ENCODE measurements at places on chromosomes 3 and 15.
A peak's percentile ranks its signal among the peaks of the same experiment; 100 is the strongest.

DNA sequence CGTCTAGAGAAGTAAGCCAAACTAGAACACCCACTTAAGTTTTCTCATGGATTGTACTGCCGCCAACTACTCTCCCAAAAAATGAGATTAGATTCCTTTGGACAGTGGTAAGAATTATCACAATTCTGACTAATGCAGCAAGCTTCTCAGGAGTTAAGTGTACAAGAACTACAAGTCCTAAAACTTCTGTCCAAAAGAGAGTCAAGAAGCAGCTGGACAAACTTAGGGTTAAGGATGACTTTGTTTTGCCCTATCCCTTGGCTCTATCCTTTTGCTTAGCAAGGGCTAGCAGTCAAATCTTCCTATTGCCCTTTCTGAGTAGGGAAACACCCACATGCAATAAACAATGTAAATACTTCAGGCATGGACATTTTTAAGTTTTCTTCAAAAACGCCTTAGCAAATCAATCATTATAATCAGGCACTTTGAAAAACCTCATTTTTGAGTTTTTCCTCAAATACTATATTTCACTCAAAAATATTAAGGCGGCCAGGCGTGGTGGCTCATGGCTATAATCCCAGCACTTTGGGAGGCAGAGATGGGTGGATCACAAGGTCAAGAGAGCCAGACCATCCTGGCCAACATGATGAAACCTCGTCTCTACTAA is 19.5 kb downstream of the RAF1 start:
- no peak for DNase-seq

- DNase-seq = no peak
These were observed 121.5 kb upstream of the ABHD17C start for GRCh38 chr15:80573606-80574005.

DNA sequence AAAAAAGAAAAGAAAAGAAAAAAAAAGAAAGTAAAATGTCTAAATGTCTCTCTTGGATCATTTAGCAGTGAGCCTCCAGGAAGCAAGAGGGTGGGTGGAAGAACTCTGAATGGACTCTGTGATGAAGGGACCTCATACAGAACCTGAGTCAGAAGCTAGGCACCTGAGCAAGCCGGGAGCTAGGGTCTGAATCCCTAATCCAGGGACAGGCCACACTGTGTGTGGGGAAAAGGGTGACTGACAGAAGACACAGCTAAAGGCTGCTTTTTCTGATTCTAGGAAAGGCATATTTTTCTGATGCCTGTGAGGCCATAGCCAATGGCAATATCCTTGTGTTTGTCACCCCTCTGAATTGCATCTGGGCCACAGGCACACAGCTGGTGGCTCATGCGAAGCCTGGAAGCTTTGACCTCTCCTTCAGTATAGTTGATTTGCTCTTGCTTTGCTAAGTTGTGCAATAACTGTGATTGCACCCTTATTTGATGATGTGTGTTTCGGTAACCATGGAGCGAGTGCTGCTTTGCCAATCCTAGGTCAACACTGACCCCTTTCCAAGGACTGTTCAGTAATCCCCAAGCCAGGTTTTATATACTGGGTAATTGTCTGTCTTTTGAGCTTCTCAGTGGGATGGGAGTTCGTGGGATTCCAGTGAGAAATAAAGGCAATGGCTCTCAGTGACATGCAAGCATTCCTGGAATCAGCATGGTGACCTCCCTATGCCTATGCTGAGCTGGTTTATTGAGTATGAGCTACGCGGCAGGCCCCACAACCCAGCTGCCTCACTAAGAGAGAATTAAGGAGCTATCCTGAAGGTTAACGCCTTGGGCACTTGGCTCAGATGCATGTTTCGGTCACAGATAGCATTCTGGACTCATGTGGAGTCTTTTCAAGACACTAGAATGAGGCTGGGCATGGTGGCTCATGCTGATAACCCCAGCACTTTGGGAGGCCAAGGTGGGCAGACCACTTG is 49.0 kb upstream of the OSBPL11 start:
- no peak for DNase-seq

DNA sequence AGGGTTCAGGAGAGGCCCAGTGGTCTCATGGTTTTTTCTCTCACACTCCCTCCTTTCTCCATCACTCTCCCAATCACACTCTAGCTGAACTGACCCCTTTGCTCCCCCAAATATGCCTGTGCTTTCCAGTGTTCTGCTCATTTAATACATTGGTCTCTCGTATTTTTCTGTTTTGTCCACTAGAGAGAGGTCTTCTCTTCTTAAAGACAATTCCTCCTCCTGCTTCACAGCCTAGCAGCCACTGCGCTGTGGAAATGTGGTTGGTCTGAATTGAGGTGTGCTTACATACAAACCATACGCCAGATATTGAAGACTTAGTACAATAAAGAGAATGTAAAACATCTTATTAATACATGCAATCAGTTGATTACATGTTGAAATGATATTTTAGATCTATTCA is 60.6 kb upstream of the XCR1 start:
- no peak for DNase-seq

DNA sequence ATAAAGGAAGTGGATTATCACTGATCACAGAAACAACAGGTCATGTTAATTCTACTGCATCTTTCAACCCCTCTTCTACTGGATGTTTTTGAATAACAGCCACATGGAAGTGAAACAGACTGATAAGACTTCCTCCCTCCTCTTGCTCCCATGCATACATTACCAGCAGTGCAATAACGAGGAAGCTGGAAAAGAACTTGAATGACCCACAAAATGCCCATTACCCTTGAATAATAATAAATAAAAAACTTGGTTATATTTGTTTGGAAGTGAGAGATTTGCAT is 51.6 kb downstream of the RARB start:
- DNase-seq = no peak

DNA sequence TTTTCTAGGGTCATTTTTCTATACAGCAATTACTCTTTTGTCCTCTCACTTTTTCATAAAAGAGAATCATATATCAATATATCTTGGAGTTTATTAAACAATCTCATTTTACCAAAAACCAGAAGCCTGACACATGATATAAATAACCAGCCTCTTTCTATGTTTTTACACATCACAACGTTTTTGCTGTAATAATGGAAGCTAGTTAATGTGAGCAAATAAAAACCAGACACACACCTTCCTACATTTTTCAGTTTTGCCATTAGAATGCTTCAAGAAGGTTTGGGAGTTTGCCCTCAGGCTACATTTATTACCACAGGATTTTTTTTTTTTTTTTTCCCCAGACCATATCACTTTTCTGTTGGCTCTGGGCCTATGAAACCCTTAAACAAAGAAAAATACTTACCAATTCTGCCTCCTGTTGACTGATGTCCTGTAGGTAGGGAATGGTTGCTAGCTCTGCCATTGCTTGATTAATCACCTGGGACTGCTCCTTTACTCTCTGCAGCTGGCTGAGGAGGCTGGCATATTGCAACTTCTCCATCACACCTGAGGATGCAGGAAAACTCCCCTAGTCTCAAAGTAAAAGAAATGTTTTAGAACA is 165.5 kb downstream of the ECT2 start:
- no peak for DNase-seq

DNA sequence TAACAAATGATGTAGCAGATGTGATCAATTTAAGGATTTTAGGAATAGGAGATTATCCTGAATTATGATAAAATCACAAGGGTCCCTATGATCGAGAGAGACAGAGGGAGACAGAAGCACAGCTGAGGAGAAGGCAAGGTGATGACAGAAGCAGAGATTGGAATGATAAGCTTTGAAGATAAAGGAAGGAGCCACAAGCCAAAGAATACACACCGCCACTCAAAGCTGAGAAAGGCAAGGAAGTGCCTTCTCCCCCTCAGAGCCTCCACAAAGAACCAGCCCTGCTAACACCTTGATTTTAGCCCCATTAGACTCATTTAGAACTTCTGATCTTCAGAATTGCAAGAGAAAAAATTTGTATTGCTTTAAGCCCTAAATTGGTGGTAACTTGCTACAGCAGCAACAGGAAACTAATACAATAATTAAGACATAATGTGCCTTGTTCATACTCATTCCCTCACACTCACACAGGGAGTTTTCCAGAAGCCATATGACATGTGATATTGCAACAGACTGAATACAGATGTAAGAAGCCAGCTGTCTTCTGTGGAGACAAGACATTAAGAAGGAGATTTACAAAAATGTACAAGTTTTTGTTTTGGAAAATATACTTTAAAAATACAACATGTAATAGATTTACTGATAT is 38.2 kb downstream of the TRANK1 start:
- no peak for DNase-seq

- no peak for DNase-seq
These were observed 89.7 kb upstream of the GK5 start for GRCh38 chr3:142315083-142315482.

GRCh38 chr3:87136066-87136596 is 91.0 kb upstream of the CHMP2B start:
- no peak for DNase-seq

GRCh38 chr15:81097116-81097889 is 36.8 kb upstream of the CFAP161 start:
- no peak for DNase-seq

- DNase-seq = no peak
These were observed 241.9 kb upstream of the TOPAZ1 start for GRCh38 chr3:43999728-44000319.

GRCh38 chr3:45552794-45553371 is 41.7 kb upstream of the LIMD1 start:
- DNase-seq = no peak

DNA sequence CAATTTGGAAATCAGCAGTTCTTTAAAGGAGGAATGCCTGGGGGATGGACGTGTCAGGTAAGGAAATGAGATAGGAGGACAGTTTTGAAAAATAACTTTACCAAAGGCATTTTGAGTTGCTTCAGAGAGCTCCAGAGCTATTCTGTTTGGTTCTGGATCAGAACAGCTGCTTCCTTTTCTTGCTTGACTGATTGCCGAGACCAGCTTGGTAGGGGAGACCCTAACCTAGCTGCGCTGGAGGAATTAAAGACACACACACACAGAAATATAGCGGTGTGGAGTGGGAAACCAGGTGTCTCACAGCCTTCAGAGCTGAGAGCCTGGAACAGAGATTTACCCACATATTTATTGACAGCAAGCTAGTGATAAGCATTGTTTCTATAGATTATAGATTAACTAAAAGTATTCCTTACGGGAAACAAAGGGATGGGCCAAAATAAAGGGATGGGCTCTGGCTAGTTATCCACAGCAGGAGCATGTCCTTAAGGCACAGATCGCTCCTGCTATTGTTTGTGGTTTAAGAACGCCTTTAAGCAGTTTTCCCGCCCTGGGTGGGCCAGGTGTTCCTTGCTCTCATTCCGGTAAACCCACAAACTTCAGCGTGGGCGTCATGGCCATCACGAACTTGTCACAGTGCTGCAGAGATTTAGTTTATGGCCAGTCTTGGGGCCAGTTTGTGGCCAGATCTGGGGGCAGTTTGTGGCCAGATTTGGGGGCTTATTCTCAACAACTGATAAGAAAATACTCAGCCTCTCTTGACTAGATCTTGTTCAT is 556.0 kb downstream of the ROBO1 start:
- no peak for DNase-seq

DNA sequence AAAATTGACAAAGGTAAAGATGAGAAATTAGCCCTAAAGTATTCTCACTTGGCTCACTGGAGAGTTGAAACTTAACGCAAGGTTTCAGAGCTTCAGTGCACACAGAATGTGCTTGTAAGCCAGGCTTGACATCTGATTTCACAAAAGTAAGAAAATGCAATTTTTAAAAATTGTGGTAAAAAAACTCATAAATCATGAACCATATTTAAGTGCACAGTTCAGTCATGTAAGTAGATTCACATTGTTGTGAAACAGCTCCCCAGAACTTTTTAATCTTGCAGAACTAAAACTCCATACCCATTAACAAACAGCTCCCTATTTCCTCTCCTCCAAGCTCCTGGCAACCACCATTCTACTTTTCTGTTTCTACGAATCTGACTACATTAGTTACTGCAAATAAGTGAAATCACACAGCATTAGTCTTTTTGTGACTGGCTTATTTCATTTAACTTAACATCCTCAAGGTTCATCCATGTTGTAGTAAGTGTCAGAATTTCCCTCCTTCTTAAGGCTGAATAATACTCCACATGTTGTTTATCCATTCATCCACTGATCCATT is 14.5 kb downstream of the RTP3 start:
- DNase-seq = no peak

GRCh38 chr15:64148168-64148567 is 3.4 kb upstream of the SNX22 start:
- DNase-seq = no peak

DNA sequence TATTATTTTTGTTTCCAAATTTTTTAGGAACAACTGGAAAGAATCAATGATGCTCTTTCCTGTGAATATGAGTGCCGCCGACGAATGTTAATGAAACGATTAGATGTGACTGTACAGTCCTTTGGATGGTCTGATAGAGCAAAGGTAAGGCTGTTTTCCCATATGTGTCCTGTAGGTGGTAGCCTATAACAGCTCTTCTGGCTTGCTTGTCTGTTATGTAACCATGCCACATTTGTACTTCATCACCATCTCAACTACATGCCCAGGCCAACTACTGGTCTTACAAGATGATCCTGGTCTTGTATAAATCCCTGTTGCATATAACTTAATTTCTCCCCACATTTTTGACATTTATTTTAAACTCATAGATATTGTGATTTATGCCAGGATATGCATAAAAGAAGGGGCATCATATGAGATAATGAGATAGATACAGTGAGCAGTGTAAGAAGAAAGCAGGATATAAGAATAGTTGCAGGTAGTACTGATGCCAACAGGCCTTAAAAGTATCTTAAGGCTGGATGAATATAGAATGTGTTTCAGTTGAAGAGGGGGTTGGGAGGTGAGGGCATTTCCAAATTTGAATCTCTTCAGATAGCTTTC is 20.3 kb downstream of the FAM98B start:
- no peak for DNase-seq

- DNase-seq = no peak
These were observed 77.5 kb upstream of the IL12A start for GRCh38 chr3:159910991-159911663.

- no peak for DNase-seq
These were observed 52.4 kb downstream of the COPS2 start for GRCh38 chr15:49103002-49103401.

GRCh38 chr15:80455668-80456442 is 51.7 kb downstream of the ARNT2 start:
- peak; percentile 20 for DNase-seq

DNA sequence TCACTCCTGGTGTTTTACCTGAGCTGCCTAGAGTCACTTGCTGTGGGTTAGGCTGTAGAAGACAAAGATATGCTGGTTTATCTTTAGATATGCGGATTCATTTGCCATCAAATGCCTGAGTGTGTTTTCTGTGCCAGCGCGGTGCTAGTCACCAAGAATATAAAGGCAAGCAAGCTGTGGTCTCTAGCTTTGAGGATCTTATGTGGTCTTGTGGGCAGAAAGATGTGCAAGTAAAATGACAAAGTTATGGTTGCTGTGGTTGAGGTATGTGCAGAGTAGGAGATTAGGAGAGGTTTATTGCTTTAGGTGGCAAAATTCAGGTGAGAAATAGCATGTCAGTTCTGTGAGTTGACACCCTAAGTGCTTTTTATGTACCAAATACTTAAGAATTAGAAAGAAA is 94.2 kb downstream of the CGNL1 start:
- DNase-seq = no peak

GRCh38 chr3:76505202-76505845 is 534.6 kb upstream of the ROBO2 start:
- DNase-seq = no peak

GRCh38 chr3:45967724-45968123 is 24.5 kb downstream of the CXCR6 start:
- DNase-seq = no peak

- DNase-seq = no peak
These were observed 19.4 kb downstream of the ARPP21 start for GRCh38 chr3:35658686-35659085.

GRCh38 chr15:98731712-98732450 is 83.5 kb downstream of the IGF1R start:
- no peak for DNase-seq

All from stimulated activated CD8-positive, alpha-beta memory T cell treated with anti-CD3 and anti-CD28 coated beads, Interleukin-15, amount 100 ng/mL, for 24 hours (primary cell).